Naive thymus-derived CD8-positive, alpha-beta T cell (primary cell): ENCODE measurements at places on chromosomes 1 and 21.

- no peak for DNase-seq
Measured at GRCh38 chr1:69221524-69221923, 346.2 kb upstream of the LRRC7 start.

DNA sequence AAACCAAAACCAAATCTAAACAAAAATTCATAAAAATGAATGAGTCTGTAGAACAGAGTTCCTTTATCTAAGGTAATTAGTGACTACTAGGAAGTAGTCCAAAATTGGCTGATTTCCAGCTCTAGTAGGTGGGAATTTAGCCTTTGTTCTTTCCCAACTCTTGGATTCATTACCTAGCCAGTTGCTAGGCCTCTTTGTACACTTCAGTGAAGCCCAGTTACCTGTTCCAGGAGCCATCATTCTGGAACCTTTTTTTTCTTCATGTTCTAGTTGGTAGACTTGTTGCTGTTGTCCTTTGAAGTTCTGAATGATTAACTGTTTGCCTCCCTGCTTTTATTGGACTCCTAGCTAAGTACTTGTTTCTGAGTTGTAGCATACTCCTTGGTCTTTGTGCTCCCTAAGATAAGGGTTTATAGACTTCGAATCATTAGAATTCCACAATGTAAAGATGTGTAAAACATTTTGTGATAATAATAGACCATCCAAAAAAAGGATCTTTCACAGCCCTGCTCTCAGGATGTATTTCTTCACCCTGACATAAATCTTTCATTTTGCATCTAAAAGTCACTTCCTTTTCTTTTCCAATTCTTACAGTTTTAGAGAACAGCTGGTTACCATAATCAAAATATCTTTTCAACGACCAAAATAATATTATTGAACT lies 9.8 kb downstream of the PLA2G4A start:
- DNase-seq = no peak

DNA sequence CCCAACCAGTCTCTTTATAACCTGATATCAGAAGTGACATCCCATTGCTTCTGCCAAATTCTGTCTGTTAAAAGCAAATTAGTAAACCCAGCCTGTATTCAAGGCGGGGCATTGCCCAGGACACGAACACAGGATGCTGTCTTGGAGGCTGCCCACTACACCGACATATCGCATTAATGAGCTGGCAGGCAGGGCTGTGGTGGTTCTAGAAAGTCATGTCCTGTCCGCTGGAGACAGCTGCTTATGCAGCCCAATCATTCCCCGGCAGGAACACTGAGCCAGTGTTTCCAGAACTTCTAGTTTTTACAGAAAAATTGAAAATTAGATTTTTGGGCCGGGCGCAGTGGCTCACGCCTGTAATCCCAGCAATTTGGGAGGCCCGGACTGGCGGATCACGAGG lies 19.3 kb downstream of the C1orf167 start:
- DNase-seq = no peak

- DNase-seq = peak; percentile 6
Measured at GRCh38 chr1:55640708-55641473, 425.7 kb upstream of the USP24 start.

DNA sequence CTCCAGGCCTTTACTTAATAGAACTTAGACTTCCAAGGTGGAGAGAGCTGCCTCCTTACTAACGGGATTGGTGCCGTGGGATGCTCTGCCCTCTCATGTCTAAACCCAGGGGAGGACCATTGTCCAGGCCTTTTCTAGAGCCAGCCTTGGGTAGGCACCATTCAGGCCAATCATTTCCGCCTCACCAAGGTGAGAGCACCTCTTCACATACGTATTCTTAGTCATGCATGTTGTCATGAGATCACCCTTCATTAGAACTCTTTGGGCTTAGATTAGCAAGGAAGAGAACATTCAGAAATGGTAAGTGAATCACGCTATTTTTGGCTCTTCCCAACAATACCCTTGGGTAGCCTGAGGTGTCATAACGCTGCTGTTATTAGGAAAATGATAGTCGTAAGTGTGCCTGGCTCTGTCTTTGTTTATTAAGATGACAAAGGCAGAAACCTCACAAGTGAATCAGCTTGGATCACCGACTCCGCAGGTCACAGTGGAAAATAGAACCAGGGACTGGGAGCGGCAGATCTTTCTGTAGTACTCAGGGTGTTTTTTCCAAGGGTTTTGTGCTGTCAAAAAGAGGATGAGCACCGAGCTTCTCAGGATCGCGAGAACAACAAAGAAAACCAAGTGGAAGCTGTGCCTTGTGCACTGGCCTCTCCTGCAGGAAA lies 55.0 kb downstream of the HUNK start:
- DNase-seq = no peak

- no peak for DNase-seq
Measured at GRCh38 chr1:1626207-1627141, 5.5 kb upstream of the MMP23B start.
